ENCODE measurements at places on chromosomes 3 and 15. TPM values are rescaled to one million over a fixed set of nuclear protein-coding genes. Genes with fewer than 3 reads are reported as not detected.

- DNase-seq: no peak
Observed at GRCh38 chr3:183061391-183062172, 37.7 kb downstream of the MCCC1 start.

- DNase-seq: no peak
Observed at GRCh38 chr3:197888511-197888910, 61.5 kb upstream of the RPL35A start.

- peak; percentile 91 for DNase-seq
Observed at GRCh38 chr15:96345560-96346399, 15.3 kb downstream of the NR2F2 start.

Gene AGBL1
- total RNA-seq: not detected

DNA sequence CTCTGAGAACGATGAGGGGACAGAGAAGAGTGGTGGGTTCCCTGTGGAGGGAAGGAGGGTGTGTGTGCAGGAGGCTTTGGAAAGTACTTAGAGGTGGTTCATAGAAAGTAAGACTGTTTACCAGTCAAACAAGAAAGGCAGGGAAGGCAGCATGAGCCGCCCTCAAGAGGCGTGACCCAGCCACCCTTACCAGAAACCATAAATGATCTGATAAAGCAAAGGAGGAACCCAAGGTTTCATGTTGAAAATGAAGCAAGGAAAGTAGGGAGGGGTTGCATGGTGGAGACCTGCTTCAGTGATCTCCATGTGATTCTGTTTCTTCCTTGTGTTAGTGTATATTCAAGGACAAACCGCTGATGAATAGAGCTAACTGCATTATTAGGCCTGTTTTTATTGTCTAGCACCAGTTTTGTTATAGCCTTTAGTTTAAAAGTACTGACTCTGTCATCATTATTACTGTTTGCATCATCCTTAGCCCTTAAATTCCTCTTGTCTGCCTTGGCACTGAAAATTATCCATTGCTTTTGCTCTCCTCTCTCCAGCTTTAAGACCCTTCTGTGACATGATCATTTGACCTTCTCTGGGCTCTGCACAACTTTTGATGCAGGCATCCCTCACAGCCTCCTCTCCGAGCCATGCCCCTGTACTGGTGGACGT is 96.1 kb downstream of the STAC start:
- DNase-seq: no peak

Gene PLSCR5
- not detected for total RNA-seq

DNA sequence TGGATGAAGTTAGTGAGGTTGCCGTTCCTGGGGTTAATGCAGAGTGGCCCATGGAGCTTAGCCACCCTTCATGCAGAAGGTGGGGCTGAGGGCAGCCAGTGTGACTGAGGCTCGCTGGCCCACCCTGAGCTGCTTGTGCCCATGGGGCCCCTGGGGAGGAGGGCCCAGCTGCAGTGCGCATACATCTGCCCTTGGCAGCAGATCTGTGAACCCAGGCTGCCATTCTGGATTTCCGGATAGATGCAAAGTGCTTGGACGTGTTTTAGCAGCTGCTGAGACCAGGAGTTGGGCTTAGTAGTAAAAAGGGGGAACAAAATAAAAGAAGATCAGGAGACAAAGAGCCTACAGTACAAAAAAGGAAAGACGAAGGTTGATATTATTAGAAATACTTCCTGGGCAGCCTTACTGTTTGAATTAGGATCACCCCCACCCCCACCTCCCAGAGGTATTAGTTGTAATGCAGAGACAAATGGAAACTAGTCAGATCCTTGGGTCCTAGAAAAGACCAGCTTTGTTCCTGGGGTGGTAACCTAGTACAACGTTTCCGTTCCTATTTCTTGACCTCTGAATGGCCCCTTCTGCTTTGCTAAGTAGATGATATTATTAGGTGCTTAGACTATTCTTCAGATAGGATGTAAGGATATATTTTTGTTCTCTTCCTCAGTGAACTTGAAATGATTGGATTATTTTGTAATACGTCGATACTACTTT is 70.2 kb downstream of the IGF1R start:
- no peak for DNase-seq

DNA sequence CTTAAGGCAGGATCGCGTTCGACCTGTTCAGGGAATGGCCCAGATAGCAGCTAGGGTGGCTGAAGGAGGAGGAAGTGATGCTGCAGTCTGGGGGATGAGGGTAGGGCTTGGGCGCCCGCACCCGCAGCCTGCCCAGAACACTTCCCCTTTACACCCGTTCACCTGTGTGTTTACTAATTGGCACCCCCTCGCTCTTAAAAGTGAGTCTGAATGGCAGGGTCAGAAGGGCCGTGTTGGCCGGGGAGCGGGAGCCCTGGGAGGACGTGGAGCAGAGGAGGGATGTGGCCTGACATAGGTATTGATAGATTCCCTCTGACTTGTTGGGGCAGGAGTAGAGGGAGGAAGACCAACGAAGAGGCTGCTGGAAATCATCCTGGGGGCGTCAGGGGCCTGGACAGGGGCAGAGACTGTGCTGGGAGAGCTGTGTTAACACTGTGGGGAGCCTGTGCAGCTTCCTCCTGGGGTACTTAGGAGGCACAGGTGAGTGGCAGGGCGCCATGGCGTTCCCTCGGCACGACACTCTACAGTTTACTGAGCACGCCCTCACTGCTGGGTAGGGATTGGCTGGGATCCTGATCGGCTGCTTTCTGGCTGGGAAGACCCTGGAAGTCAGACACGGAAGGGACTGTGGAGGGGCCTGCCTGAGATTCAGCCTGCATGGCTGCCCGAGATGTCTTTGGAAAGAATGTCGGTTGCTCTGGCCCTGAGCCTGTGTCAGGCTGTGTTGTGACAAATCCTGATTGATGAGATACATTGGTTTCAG is 51.7 kb downstream of the SLC6A6 start:
- DNase-seq: no peak

GRCh38 chr3:134663721-134664456 is 13.1 kb upstream of the KY start:
- no peak for DNase-seq

Data from ovary (tissue), 10 donors.